Aorta (tissue), 5 donors: ENCODE measurements at places on chromosomes 11 and 22. TPM values are rescaled to one million over a fixed set of nuclear protein-coding genes. Genes with fewer than 3 reads are reported as not detected.

The RHOD gene
- total RNA-seq = 20.1 TPM

GRCh38 chr22:28141614-28142013 is 222.6 kb upstream of the PITPNB start:
- DNase-seq = no peak

The ANKK1 gene
- total RNA-seq = 0.16 TPM

DNA sequence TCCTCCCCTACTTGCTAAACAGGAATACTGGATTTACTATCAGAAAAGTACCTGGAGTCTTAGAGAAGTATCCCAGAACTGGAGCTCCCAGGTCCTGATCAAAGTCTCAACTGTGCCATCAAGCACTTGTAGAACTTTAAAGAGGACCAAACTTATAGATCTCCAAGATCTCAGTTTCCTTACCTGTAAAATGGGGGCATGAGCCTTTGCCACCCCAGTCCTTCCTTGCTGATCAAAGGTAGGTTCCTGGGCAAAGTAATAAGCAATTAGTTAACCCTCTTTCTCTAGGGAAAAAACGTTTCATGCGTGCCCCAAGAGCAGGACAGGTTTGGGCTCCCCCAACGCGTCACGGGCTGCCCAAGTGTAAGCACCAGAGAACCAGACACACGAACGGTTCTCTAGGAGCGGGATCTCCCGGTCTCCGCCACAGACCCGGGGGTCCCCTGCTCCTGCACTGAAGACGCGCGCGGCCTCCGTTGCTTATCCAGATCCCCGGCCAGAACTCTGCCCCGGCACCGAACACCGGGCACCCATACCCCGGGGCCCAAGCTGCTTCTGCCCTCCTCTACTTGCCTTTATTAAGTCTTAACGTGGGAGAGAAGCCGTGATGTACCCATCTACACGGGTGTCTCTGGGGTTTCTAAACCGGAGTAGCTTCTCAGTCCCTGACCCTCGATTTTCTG is 505 bp downstream of the ZNF214 start:
- DNase-seq = peak; percentile 50

- no peak for DNase-seq
Measured at GRCh38 chr11:96097844-96098421, 174.0 kb upstream of the MTMR2 start.
